ENCODE measurements at places on chromosomes 3 and 15. TPM values are rescaled to one million over a fixed set of nuclear protein-coding genes. Genes with fewer than 3 reads are reported as not detected.

DNA sequence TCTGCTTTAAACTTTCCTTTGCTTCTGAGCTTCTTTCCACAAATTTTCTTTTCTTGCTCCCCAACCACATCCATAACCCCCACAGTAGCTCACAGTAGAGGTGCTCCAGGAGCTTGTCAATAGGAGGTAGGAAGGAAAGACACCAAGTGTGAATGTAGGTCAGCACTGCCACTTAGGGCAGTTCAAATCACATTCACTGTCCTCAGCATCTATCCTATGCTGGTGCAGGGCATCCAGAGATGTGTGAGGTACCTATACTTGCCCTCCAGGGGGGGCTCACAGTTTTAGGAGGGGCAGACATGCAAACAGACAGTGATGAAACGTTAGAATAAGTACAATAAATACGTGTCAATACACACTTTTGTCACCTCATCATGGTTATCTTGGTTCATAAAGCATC lies 1.5 kb upstream of the SPSB4 start:
- peaks cover 24% of the 10 kb centered on the region for H3K4me1 ChIP-seq
- H3K27me3 ChIP-seq = peaks cover 29% of the 10 kb centered on the region
- no peaks in the 10 kb centered on the region for H3K36me3 ChIP-seq
- DNase-seq = no peak
- H3K27ac ChIP-seq = no peak overlapping the region

DNA sequence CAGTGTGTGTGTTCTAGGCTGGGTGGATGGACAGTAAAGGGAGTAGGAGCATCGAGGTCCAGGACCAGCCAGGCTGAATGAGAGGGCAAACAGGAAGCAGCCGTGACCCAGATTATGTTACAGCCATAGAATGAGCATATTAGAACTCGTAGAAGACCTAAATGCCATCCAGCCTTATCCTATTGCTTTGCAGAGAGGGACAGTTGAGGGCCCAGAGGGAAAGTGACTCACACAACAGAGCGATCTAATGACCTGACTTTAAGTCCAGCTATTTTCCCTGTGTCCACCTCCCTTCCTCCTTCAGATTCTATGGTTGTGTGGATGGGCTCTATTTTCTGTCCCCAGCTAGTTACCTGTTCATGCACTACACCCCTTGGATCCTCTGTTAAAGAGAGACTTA lies 634.1 kb upstream of the TBL1XR1 start:
- peaks cover 17% of the 10 kb centered on the region for H3K4me1 ChIP-seq
- no peak overlapping the region for H3K4me3 ChIP-seq
- no peak for DNase-seq
- H3K27me3 ChIP-seq = no peaks in the 10 kb centered on the region
- H3K27ac ChIP-seq = no peak overlapping the region

Gene PAQR9
- 1.9 TPM for total RNA-seq

Gene GOLGA8S
- 0.33 TPM for total RNA-seq

GRCh38 chr3:149771652-149772271 lies 19.5 kb upstream of the COMMD2 start:
- no peak overlapping the region for H3K27ac ChIP-seq
- H3K36me3 ChIP-seq = no peaks in the 10 kb centered on the region
- peak; percentile 71 for DNase-seq
- H3K4me3 ChIP-seq = no peak overlapping the region
- H3K4me1 ChIP-seq = peaks cover 4% of the 10 kb centered on the region
- H3K27me3 ChIP-seq = no peaks in the 10 kb centered on the region
